ENCODE measurements at places on chromosomes 7 and 10.

- no peak for DNase-seq
Observed at GRCh38 chr7:105996860-105997737, 34.0 kb downstream of the CDHR3 start.

DNA sequence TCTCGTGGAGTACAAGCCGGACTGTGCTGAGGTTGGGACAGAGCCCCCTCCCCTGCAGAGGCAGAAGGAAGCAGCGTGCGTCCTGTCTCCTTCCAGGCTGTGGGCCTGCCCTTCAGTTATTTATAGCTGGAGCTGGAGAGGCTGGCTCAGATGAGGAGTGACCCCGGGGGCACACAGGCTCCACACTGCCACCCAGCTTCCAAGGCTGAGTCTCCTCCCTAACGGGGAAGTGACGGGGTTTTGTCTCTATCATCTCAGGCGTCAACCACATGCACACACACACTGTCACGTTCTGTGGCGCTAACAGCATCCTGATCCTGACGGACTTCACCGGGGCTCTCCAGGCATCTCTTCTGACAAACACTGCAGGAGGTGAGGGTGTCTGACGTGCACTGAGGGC is 25.4 kb downstream of the AMZ1 start:
- DNase-seq = no peak

DNA sequence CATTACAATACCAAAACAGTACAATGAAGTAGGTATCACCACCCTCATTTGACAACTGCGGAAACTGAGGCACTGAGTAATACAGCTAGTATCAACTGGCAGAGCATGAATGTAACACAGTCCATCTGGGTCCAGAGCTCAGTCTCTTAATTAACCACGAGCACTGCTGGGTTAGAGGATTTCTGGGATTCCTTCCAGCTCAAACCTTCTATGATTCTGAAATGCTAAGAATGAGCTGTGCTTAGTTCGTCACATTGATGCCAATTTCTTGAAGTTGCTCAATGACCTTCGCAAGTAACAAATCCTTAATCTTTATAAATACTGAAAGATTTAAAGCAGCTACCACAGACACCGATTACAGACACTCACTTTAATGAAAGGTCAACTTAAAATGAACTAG is 62.5 kb downstream of the SGMS1 start:
- DNase-seq = no peak

DNA sequence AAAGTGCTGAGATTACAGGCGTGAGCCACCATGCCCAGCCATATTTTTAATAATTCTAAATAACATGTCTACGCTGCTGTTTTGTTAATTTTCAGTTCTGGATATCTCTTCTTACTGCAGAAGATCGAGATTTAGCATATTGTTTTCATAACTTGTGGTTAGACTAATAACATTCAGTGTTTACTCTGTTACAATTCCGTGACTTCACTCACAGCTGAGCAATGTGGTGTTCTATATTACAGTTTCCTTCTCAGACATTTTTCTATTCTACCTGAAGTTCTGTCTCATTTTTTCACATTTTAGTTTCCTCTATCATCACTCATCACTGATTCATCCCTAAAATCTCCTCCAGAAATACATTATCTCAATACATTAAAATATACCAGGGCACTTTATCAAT is 10.9 kb downstream of the RNF32 start:
- no peak for DNase-seq

- DNase-seq = no peak
Observed at GRCh38 chr10:72009051-72009424, 44.8 kb downstream of the CHST3 start.

- DNase-seq = no peak
Observed at GRCh38 chr7:40300146-40300670, 165.4 kb downstream of the SUGCT start.

DNA sequence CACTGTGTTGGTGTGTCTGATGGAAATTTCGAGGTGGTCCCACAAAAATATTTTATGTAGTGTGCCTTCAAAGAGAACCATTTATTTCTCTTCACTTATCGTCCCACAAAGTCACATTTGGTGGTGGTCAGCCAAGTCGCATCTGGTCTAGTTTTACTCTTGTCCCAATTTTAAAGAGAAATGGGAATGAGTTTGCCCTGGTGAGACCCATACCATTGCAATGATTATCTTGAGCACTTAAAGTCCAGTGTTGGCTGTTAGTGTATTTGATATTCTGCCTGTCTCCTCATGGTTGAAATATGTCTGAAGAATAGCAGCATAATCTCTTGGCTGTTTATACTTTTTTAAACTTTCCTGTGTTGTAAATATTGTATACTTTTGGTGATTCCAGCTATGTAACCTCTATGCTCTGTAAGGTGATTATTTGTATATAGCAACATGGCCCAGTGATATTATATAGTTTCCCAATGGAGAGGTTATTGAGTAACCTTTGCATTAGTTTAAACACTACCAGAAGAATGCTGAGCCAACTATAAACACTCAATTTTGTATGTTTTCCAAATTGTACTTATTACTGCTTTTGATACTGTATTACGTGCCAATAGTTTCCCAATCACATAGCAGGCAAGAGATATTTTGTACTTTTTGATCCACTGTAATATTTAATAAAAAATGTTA is 172.2 kb downstream of the RTKN2 start:
- no peak for DNase-seq

DNA sequence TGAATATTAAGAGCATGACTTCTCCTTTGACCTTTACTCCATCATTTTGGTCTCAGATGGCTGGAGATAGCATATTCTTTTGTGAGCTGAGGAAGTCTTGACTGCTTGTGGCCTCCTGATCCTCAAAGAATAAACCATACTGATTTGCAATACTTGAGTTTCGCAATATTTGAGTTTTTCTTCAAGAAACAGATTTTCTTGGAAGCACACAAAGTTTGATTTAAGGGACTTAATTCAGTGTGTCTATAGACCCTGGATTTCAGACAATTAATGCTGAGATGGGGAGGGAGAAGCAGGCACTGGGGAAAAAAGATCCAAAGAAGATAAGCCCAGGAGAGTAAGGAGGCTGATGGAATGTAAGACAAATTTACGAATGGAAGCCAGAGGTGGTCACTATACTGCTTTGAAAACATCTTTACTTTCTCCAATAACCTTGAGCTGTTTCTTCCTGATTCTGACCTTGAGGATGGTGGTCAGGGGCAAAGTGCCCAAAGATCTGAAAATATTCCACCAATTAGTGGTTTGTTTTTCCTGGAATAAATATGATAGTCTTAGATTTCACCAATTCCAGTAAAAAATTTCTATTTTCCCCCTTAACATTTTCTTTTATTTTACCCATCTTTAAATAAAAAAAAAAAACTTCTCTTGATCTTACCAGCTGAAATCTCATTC is 7.5 kb downstream of the EPDR1 start:
- no peak for DNase-seq

GRCh38 chr7:79528421-79528820 is 75.0 kb upstream of the MAGI2 start:
- DNase-seq = no peak

- no peak for DNase-seq
Observed at GRCh38 chr7:86913709-86914108, 145.7 kb downstream of the ELAPOR2 start.

GRCh38 chr10:62390497-62391176 is 16.5 kb downstream of the ZNF365 start:
- no peak for DNase-seq

DNA sequence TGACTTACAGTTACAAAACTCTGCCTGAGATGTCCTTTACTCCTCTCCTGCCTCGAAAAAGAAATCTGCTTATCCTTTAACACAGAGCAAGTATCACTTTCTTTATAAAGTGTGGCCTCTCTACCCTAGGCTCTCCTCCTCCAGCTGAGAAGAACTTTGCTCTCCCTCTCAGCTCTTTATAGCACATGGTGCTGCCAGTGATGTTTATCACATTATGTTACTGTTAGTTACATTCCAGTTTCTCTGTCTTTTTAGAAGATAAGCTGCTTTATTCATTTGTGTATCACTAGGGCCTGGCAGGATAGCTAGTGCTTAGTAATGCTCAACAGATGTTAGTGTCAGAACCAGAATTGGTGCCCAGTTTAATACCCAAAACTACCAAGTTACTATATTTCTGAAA is 41.1 kb upstream of the TMEM229A start:
- no peak for DNase-seq

DNA sequence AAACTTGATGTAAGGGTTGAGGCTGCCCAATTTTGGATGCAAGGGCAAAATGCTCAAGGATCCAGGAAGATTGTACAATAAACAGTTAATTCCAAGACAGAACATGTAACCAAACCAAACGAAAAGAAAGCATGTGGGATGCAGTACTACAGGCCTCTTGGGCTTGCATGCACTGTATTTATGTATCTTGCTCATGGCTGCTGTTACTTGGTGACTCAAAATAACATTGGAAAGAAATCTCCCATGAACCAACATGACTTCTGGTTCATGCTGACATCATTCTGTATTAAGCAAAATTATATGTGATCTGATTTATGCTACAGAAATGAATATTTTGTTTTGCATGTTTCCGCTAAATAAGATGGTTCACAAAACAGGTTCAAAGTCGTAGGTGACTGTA is 65.9 kb upstream of the FZD1 start:
- no peak for DNase-seq

GRCh38 chr7:83976302-83976701 is 218.3 kb downstream of the SEMA3A start:
- DNase-seq = no peak

GRCh38 chr7:101390901-101391301 is 28.2 kb downstream of the COL26A1 start:
- no peak for DNase-seq
